NCI-H1092 (cell line): ENCODE measurements at places on chromosomes 3 and 15.

- no peak for DNase-seq
Observed at GRCh38 chr15:99132122-99132521, 27.2 kb downstream of the SYNM start.

DNA sequence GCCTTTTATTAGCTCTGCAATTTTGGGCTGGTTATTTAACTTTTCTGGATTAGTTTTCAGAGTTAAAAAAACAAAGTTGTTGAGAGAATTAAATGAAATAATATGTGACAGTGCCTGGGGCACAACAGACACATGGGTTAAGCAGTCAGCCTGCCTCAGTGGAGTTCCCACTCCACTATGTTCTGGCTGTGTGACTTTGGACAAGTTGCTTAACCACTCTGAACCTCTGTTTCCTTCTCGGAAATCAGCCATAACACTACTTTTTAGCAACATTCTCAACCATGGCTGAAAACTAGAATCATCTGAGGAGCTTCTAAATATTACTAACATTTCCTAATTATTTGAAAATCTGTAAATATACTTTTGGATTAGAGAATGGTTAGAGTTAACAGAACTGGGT lies 56.5 kb upstream of the SLC6A11 start:
- DNase-seq: no peak

- no peak for DNase-seq
Observed at GRCh38 chr3:147415286-147415685, 6.1 kb downstream of the ZIC1 start.

- no peak for DNase-seq
Observed at GRCh38 chr3:79255702-79256101, 512.1 kb downstream of the ROBO1 start.

DNA sequence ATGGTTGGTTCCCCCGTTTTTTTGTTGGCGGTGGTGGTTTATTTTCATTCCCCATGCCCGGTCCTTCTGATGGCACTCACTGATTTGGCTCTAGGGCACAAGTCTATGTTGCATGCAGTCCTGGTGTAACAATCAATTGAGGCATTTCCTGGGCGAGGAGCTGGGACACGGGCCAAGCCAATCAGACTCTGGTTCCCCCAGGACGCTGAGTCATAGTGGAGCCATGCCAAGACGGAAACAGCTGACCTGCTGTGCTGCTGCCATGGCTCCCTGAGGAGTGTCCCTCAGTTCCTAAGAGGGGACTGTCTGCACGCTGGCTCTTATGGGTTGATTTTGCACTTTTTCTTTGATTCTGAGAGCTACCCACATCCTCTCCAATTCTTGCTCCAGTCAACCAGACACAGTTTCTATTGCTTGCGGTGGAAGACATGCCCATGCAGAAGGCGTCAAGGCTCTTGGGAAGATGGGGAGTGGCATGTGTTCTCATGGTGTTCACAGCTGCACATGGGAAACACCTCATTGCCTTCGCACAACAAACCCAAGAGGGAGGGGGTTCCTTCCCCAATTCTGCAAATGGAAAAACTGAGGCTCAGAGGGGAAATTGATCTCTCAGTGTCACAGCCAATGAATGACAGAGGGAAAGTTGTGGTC lies 28.3 kb upstream of the ALDH1L1 start:
- peak; percentile 81 for DNase-seq

GRCh38 chr15:32715276-32715675 lies 2.5 kb upstream of the GREM1 start:
- DNase-seq: no peak

GRCh38 chr15:31448635-31448979 lies 122.0 kb downstream of the KLF13 start:
- DNase-seq: no peak

DNA sequence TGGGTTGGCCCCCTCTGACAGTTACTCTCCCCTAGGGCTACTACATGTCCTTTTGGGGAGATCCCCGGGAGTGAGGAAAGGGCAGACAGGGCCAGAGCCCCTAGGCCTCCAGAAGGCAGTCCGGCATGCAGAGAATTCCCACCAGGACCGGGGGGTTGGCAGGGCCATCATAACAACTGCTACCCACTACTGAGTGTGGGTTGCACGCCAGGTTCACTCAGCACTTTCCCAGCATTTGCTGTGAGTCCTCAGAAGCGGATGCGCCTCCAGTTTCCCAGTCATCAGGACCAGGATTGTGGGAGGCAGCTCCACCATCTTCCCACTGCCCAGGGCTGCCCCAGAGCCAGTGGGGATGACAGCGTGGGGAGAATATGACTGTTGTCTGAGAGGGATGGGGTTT lies 51.2 kb upstream of the HERC1 start:
- DNase-seq: no peak

DNA sequence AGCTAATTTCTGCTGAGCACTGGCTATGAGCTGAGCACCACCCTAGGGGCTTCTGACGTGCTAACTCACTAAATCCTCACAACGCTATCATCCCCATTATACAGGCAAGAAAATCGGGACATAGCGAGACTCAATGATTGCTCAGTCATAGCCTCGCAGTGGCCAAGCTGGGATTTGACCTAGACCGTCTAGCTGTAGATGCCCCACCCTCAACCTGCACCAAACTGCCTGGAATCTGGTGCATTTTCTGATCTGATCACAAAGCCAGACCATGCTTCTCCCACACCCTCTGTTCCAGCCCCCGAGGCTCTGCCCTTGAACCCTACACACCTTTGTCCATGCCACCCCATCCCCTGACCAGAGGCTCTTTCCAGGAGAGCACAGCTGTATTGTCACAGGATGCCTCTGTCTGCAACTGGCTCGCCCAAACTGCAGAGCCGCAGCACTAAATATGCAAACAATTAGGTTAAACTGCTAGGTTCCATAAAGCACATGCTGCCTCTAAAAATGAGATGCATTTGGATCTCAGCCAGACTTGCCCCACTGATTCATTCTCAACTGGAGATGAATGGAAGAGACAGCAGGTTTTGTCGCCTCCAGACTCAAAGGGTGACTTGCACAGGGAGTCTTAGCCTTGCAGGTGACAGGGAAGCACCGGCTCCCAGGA lies 95.2 kb downstream of the NUP210 start:
- DNase-seq: no peak
